Osteoblast (primary cell): ENCODE measurements at places on chromosomes 16 and 17.
A peak's percentile ranks its signal among the peaks of the same experiment; 100 is the strongest.

GRCh38 chr16:68276223-68276622, 11.9 kb downstream of the SLC7A6 start:
- no peaks in the 10 kb centered on the region for H3K27me3 ChIP-seq
- no peak overlapping the region for H3K4me3 ChIP-seq
- DNase-seq = no peak

GRCh38 chr17:1764284-1764683, 2.4 kb downstream of the SERPINF1 start:
- peak overlapping the region; percentile 78 for H3K27ac ChIP-seq
- peaks cover 29% of the 10 kb centered on the region for H3K4me1 ChIP-seq
- DNase-seq = peak; percentile 94
- no peaks in the 10 kb centered on the region for H3K36me3 ChIP-seq
- no peaks in the 10 kb centered on the region for H3K27me3 ChIP-seq

DNA sequence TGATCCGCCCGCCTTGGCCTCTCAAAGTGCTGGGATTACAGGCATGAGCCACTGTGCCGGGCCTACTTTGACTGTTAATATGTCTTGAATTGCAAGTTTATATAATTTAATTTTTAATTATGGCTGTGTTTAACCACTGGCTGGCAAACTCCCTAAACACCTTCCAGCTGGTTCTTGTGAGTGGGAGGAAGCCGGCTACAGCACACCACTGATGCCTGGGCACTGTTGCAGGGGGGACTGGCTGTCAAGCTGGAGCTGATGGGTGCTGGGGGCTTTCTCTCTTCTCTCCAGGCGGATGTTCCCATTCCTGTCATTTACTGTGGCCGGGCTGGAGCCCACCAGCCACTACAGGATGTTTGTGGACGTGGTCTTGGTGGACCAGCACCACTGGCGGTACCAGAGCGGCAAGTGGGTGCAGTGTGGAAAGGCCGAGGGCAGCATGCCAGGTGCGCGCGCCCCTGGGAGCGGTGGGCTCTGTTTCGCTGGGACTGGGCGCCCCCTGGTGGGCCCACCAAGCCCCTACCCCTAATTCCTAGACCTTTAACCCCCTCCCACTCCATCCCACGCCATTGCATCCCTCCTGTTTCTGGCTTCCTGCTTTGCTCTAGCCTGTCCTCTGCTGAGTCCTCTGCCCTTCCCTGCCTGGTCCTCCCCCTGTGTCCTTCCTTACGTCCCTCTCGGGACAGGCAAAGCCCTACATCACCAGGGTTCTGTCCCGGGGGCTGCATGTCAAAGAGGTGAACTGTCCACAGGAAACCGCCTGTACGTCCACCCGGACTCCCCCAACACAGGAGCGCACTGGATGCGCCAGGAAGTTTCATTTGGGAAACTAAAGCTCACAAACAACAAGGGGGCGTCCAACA, 9.5 kb downstream of the TBX21 start:
- no peak overlapping the region for H3K27ac ChIP-seq
- H3K4me3 ChIP-seq = no peak overlapping the region
- H3K27me3 ChIP-seq = peaks cover 50% of the 10 kb centered on the region

- peak; percentile 74 for DNase-seq
- H3K27ac ChIP-seq = no peak overlapping the region
- no peak overlapping the region for H3K4me3 ChIP-seq
- H3K36me3 ChIP-seq = no peaks in the 10 kb centered on the region
- peaks cover 27% of the 10 kb centered on the region for H3K4me1 ChIP-seq
Measured at GRCh38 chr16:3861808-3862451, 18.6 kb downstream of the CREBBP start.

DNA sequence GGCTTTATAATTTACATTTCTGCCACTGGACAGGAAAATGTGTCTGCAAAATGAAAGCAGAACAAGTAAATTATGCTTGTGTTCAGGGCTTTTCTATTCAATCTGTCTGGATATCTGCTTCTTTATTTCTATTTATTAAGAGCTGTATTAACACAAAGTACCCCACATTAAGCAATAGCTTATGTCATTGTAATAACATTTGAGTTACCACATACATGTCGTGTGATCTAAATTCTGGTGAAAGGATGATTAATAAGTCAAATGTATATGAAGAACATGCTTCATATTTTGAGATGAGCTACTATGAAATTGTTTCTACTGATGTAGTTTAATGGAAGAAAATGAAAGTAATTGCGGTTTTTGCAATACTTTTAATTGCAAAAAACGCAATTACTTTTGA, 238.2 kb downstream of the KCNJ2 start:
- peaks cover 6% of the 10 kb centered on the region for H3K4me1 ChIP-seq
- no peaks in the 10 kb centered on the region for H3K36me3 ChIP-seq
- no peaks in the 10 kb centered on the region for H3K27me3 ChIP-seq
- H3K27ac ChIP-seq = no peak overlapping the region

DNA sequence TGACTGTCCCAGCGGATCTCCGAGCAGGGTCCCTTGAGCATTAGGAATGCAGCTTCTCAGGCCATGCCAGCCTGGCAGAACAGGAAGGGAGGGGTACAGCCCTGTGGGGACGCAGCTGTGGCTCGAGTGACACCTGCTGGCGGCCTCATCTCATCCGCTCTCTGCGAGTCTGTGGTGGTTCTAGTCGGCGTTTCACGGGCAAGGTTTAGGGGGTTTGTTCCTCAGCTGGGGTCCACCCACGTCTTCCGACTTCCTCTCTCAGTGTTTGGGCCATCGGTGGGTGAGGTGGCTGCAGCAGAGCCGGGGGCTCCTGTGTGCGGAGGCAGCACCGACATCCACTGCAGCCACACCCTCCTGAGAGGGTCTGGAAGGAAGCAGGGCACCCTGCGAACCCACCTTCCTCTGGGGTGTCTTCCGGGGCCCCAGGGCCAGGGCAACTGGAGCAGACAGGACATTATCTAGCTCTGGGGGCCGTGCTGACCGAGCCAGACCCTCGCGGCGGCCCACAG, 33.3 kb downstream of the JPH3 start:
- no peaks in the 10 kb centered on the region for H3K4me1 ChIP-seq
- no peak overlapping the region for H3K27ac ChIP-seq
- peak; percentile 97 for DNase-seq
- no peaks in the 10 kb centered on the region for H3K36me3 ChIP-seq

DNA sequence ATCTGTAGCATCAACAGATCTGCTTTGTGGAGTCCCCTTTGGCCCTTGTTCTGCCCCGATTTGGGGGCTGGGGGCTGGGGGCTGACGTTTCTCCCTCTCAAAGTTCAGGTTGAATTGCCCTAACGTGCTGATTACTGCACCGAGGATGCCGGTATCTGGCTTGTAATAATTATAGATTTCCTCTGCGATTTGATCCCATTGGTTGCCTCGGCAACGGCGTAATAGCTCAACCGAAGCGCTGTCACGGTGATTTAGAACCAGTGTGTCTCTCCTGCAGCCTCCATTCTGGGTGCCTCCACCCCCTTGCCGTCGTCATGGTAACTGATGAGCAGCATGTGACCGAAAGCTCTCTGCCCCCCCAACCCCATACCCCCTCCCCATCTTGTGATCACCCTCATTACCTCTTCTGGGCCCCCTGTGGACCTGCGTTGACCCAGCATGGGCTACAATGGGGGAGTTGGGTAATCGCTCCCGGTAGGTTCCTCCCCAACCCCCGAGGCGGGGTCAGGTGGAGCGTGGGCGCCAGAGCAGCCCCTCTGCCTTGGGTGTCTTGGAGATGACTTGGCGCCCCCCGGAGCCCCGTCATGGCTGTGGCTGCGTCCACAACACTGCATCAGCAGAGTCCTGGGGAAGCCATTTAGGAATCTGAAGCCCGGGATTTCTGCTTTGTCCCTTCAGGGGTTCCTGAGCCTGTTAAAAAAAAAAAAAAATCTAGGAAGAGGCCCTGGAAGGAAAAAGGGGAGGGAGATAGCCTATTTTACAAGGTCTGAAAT, 38.4 kb downstream of the ABAT start:
- no peaks in the 10 kb centered on the region for H3K27me3 ChIP-seq
- DNase-seq = no peak

- no peak overlapping the region for H3K4me3 ChIP-seq
- DNase-seq = no peak
- H3K27ac ChIP-seq = no peak overlapping the region
- no peaks in the 10 kb centered on the region for H3K36me3 ChIP-seq
- H3K27me3 ChIP-seq = no peaks in the 10 kb centered on the region
- H3K4me1 ChIP-seq = peaks cover 4% of the 10 kb centered on the region
Measured at GRCh38 chr17:19763416-19763815, 15.3 kb upstream of the ALDH3A1 start.

- peaks cover 3% of the 10 kb centered on the region for H3K4me1 ChIP-seq
- no peak overlapping the region for H3K27ac ChIP-seq
- peak; percentile 56 for DNase-seq
- H3K27me3 ChIP-seq = no peaks in the 10 kb centered on the region
- H3K4me3 ChIP-seq = no peak overlapping the region
Measured at GRCh38 chr17:67628580-67629013, 89.1 kb upstream of the NOL11 start.

- no peak for DNase-seq
- peaks cover 20% of the 10 kb centered on the region for H3K27me3 ChIP-seq
- peak overlapping the region; percentile 66 for H3K4me3 ChIP-seq
- no peak overlapping the region for H3K27ac ChIP-seq
Measured at GRCh38 chr16:68447653-68448359, 502 bp downstream of the SMPD3 start.

GRCh38 chr17:28849281-28849680, 5.5 kb upstream of the ERAL1 start:
- H3K36me3 ChIP-seq = no peaks in the 10 kb centered on the region
- H3K27me3 ChIP-seq = no peaks in the 10 kb centered on the region
- DNase-seq = no peak
- H3K4me1 ChIP-seq = peaks cover 2% of the 10 kb centered on the region
- no peak overlapping the region for H3K27ac ChIP-seq
